ENCODE measurements at places on chromosomes 4 and X. TPM values are rescaled to one million over a fixed set of nuclear protein-coding genes. Genes with fewer than 3 reads are reported as not detected.

GRCh38 chrX:45743081-45743533 lies 542.4 kb upstream of the DIPK2B start:
- DNase-seq: peak; percentile 12

- DNase-seq: no peak
These were observed 129.5 kb upstream of the CYSLTR1 start for GRCh38 chrX:78456909-78457308.

DNA sequence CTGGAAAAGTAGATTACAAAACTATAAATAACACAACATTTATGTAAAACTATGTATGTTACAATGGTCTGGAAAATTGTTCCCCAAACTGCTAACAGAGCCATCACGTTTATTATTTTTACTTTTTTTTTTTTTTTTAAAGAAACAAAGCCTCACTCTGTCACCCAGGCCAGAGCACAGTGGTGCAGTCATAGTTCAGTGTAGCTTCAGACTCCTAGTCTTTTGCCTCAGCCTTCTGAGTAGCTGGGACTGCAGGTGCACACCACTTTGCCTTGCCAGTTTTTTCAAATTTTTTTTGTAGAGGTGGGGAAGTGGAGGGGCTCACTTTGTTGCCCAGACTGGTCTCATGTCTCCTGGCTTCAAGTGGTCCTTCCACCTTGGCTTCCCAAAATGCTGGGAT lies 180.1 kb upstream of the SPRY1 start:
- DNase-seq: no peak

- DNase-seq: no peak
These were observed 111.7 kb downstream of the FRMPD4 start for GRCh38 chrX:12249997-12250396.

- no peak for DNase-seq
These were observed 37.8 kb downstream of the FAT4 start for GRCh38 chr4:125352521-125352920.

GRCh38 chr4:69731847-69732246 lies 28.6 kb downstream of the SULT1B1 start:
- no peak for DNase-seq

- DNase-seq: no peak
These were observed 206.5 kb downstream of the ENOX2 start for GRCh38 chrX:130696542-130696941.

DNA sequence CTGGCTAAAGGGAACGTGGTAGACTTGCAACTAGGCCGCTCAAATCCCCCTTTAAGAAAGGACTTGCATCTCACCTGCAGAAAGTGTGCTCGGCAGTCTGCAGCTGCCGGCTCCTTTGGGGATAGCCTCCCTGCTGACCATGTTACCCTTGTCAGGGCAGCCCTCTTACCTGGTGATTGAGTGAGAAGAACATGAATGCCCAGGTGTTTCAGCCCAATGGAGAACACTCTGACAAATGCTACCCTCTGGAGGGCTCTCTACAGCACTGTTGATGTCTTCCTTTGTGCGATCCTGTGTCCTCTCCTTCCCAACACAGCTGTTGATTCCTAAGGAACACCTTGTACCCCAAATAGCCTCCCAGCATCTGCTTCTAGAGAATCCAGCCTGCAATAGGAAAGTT lies 178.7 kb upstream of the LDB2 start:
- no peak for DNase-seq

DNA sequence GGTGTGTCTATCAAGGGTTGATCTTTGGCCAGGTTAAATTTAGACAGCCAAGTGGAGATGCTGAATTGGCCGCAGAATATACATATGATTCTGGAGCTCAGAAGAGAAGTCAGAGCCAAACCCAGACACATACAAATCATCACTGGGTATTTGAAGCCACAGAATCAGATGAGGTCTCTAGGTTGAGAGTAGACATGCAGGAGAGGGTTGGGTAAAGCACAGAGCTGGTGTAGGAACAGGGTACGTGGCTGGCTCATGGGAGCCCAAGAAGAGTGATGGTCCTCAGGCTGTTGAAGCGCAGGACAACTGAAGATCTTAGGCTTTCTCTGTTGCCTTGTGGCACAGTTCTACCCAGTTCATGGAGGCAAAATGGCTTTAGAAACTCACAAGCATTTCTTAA lies 37.7 kb downstream of the ADAMTS3 start:
- no peak for DNase-seq

DNA sequence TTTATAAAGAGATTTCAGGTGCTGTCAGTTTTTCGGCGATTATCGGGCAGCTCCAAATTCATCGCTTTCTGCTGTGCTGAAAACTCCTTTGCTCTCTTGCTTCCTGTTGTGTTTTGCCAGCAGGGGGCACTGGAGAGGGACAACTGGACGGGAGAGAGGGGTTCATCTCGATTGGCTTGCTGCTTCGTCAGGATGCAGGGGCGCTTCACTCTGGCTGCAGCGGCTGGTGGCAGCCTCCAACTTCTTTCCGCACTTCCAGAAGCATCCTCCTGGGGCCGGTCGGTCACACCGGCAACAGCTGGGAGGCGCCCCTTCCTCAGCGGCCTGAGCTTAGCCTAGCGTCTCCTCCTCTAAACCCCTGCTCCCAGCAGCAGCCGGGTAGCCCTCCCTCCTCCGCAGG lies 29.5 kb downstream of the MSL3 start:
- DNase-seq: peak; percentile 85

- DNase-seq: no peak
These were observed 76.0 kb downstream of the ARAP2 start for GRCh38 chr4:36168127-36168878.

The PLXNA3 gene
- total RNA-seq: 31.4 TPM

The SLITRK4 gene
- not detected for total RNA-seq

The XK gene
- 1.4 TPM for total RNA-seq

The HAND2 gene
- total RNA-seq: 0.09 TPM

The TKTL2 gene
- not detected for total RNA-seq

Data from WTC11 (cell line).